Ammon's horn (tissue), 1 donor: ENCODE measurements at places on chromosomes 5 and 9.

DNA sequence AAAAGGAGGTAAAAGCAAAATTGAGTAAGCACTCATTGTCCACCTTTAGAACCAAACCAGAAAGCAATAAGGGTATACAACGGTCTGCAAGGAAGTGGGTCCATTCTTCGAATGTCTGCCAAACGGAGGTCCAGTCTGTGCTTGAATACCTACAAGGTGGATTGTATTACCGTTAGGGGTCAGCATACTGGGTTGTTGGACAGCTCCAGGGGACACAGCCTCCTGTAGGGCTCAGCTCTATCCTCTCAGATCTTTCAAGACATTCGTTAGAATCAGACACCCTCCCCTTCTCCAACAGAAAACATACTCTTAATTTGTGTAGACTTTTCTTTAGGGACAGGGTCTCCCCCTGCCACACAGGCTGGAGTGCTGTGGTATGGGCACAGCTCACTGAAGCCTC lies 5.5 kb downstream of the ASTN2 start:
- no peak for DNase-seq

- no peak for DNase-seq
Measured at GRCh38 chr5:171770153-171770552, 15.5 kb upstream of the SMIM23 start.

DNA sequence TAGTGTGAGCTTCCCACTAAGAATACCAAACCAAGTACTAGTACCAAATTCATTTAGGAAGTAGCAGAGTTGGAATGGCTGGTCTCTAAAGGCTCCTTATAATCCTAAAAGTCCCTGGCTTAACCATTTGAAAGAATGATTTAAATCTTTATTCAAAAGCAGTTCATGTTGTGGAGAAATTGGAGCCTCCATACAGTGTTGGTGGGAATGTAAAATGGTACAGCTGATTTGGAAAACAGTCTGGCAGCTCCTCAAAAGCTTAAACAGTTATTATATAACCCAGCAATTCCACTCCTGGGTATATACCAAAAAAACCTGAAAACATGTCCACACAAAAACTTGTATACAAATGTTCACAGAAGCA lies 2.9 kb downstream of the PLIN2 start:
- no peak for DNase-seq

DNA sequence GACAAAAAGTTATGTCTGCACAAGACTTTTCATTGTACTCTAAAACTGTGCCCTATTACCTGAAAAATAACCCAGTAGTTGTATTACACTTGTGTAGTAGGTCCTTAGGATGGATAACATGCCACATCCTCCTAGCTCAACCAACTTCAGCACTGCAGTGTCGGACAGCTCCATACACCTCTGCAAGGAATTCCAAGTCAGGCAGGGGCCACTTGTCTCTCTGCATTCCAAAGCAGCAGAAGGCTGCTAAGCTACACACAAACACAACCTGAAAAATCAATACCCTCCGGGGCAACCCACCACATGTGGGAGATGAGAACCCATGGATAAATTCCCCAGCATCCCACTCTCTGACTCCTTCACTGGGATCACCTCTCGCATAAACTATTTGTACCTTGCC lies 50.2 kb downstream of the MED10 start:
- DNase-seq = no peak

DNA sequence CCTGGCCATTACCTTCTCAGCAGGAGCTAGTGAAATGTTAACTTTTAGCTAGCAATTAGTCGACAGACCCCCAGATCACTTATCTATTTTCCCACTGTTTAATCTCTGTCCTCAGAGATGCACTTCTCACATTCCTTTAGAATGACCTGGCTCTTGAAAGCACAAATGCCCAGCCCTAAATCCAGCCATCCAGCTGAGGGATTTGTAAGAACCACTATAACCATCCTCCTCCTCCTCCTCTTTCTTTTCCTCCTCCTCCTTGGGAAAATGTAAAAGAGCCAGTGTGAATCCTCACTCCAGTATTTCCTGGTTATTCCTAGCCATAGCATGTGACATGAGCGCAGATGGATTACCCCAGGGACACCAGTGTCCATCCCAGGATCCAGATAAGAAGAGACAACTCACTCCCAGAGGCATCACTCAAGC lies 124.3 kb downstream of the ENC1 start:
- DNase-seq = no peak

DNA sequence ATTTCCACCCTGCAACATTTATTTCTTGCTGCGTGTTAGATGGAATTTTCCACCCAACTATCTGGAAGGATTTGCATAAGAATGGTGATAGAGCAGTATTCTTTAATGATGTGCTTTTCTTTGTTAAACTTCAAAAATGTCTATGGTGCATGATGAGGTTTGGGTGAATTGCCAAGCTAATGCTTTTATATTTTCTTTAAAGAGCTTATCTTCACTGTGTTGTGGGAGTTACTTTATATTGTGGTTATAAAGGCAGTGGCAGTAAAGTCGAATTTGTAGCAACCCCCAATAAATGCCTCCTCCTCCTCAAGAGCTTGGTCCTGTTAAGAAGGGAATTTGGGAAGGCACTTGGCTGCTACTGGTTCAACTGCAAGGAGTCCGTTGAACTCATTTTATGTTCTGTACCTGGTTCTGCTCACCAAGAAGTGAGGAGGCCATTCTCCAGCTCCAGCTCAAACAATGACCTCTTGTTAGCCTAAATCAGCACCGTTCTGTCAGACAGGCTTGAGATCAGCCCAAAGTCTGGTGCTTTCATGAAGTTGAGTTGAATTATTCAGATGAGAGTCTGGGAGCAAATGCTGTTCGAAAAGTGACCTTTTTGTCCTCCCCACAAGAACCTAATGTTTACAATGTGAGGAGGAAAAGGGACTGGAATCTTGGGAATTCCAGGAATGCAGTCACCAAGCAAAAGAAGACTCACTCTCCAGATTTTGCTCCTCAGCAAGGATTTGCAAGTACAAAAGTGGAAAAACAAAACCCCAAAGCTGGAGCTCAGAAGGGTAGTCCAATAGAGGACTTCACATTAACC lies 217.0 kb downstream of the TMEM38B start:
- peak; percentile 12 for DNase-seq

DNA sequence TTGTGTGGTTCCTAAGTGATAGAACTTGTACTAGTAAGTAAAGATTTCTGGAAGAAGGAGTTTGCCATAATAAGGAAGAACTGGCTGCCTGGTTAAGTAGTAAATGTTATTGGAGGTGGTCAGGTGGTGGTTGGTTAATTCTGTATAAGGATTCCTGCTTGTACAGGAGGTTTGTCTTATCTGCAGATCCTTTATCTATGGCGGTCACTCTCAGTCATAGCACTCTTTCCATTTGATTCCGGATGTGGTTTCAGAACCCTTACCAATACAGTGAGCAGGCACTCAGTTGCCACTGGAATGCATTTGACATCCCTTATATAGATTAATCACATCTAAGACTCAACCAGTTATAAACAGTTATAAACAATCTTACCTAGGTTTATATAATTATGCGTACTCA lies 50.3 kb downstream of the RAD50 start:
- no peak for DNase-seq

DNA sequence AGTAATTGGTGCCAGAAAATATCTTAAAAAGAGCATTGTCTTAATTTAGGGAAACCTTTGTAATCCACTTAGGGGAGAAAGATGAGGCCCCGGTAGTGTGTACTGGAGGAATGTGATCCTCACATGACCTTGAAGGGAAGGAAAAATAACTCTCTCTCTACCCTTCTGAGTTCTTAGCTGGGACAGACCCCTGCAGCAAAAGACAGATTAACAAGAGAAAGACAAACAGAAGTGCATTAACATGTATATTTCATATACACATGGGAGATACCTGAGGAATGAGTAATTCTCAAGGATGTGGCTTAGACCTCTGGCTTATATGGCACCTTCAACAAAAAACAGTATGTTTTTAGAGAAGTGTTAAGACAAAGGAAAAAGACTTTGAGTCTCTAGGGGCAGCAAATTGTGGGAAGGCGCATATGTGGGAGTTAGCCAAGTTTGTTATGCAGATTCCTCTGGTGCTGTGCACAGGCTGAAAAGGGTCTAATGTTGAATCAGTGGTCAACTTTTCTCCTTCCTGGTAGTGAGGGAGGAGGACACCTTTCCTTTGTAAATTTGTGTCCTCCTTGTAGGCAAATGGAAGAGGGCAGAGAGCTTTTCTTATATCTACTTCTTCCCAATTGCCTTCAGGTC lies 138.8 kb downstream of the LRRC70 start:
- DNase-seq = no peak

- DNase-seq = no peak
Measured at GRCh38 chr5:10056228-10056760, 193.4 kb downstream of the ATPSCKMT start.

- DNase-seq = peak; percentile 54
Measured at GRCh38 chr5:78907255-78907891, 77.7 kb downstream of the ARSB start.
